Effector memory CD4-positive, alpha-beta T cell (primary cell): ENCODE measurements at places on chromosomes 7 and 10.

DNA sequence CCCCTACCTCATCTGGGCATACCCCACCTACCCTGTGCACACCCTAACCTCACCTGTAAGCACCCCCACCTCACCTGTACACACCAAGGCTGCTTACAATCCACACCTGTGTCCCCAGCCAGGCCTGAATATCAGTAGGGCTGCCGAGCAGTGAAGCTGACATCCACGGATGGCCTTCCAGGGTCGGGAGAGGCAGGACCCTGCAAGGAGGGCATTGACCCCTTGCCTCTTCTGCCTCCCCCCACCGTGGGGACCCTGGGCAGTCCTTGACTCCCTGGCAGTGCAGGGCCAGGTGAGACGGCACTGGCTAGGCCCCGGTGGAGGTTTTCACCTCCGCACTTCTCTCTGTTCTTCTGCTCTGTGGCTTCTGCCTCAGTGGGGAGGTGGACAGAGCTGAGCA, 37.6 kb upstream of the ELFN1 start:
- DNase-seq, result no peak

GRCh38 chr7:55181762-55182161, 162.9 kb downstream of the EGFR start:
- no peak for DNase-seq

GRCh38 chr7:128030654-128031611, at the start of gene LRRC4:
LRRC4 (minus strand) TSS chr7:128031437; CDS start chr7:128030640, 797 bp downstream.
- DNase-seq, result no peak

GRCh38 chr10:9331583-9332008, 1277.1 kb downstream of the GATA3 start:
- no peak for DNase-seq

- DNase-seq, result no peak
Measured at GRCh38 chr10:29785701-29786100, 150.9 kb upstream of the SVIL start.

GRCh38 chr7:140314573-140315480, 83.5 kb downstream of the SLC37A3 start:
- no peak for DNase-seq

DNA sequence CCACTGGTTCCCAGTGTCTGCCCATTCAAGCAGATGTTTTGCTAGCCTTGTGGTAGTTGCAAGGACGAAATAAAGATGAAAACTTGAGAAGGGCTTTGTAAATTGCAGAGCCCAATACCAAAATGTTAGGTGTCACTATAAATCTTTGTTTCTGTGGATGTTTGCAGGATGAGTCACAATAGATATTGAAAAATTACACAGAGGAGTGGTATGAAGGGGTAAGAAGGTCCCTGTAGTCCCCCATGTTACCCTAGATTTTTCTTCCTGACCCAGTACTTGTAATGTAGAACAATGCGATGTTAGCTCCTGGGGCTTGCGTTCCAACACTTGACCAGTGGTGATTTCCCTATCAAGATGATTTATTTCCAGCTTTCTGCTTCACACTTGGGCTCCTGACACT, 102.6 kb upstream of the LYZL1 start:
- DNase-seq, result no peak

GRCh38 chr7:15352421-15353206, 209.2 kb downstream of the AGMO start:
- DNase-seq, result no peak

- no peak for DNase-seq
Measured at GRCh38 chr7:125423458-125424155, 494.0 kb upstream of the POT1 start.

GRCh38 chr10:124737708-124738107, 6.5 kb downstream of the FAM53B start:
- no peak for DNase-seq

DNA sequence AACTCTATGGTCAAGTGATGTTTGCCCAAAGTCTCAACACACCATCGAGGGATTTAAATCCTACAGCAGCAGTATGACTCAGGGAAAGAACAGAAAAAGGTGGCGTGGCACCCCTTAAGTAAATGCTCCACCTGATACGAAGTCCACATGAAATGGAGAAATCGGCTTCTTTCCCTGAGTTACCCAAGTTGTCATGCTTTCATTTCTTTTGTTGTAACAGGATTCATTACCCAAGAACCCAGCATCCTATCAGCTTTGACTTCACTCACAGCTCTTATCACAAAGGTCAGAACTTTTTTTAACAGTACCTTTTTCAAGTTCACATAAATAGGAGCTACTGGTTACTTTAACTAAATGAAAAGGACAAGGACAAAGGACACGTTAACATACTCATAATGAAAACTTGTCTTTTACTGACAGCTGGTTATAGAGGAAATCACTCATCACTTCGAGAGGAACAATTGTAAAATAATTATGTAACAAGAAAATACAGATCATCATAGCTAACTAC, 219.8 kb upstream of the FRMD4A start:
- no peak for DNase-seq

GRCh38 chr10:90775351-90776028, 82.3 kb downstream of the HTR7 start:
- no peak for DNase-seq

GRCh38 chr10:99346247-99346646, 17.1 kb downstream of the CNNM1 start:
- DNase-seq, result no peak
